ENCODE measurements at places on chromosomes 3 and 15.

GRCh38 chr15:84023636-84024035, 211.9 kb upstream of the GOLGA6L4 start:
- no peak for DNase-seq

- no peak for DNase-seq
These were observed 136.5 kb upstream of the RASGRP1 start for GRCh38 chr15:38701149-38701548.

- DNase-seq, result no peak
These were observed 482.3 kb upstream of the NECTIN3 start for GRCh38 chr3:110589341-110589740.

GRCh38 chr3:117304681-117305080, 595.1 kb downstream of the TUSC7 start:
- no peak for DNase-seq

Data from T-helper 1 cell (primary cell).